ENCODE measurements at places on chromosomes 1 and 21.

DNA sequence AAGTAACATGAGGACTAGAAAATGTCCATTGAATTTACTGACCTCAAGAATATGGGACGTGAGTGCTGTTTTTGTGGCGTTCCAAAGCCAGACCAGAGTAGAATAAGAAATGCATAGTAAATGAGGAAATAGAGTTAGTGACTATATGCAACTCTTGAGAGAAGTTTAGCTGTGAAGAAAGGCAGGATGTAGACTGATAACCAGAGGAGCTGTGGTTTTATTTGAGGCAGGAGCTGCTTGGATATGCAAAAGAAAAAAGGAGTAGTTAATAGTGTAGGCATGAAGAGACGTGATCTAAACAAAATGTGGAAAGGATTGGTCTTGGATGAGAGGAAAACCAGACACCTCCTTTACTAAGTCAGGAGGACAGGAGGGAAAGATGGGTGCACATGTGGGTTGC lies 28.2 kb downstream of the DNAH14 start:
- DNase-seq: no peak

- no peak for DNase-seq
Observed at GRCh38 chr1:234212764-234213657, 160.2 kb upstream of the COA6 start.

- DNase-seq: no peak
Observed at GRCh38 chr1:199067483-199067882, 428.6 kb downstream of the PTPRC start.

GRCh38 chr1:42321731-42322130 lies 13.3 kb downstream of the FOXJ3 start:
- no peak for DNase-seq

DNA sequence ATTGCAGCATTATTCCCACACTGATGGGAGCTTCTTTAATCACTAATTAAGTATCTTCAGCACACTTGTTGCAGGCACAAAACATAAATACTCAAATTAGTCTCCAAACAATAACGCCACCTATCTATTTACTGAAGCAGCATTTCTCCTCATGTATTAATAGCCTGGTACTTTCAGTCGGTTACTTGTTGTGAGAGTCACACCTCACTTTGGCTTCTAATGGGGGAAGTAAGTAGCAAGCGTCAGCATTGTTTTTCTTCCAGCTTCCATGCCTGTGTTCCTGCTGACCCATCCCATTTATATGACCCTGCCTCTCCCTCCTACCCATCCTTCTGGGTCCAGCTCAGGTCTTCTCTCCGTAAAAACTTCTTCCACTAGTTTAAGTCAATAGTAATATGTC lies 31.9 kb upstream of the DENND1B start:
- DNase-seq: no peak
